Stimulated activated memory B cell treated with anti-CD40 and anti-IgM and Interleukin-4, amounts not matched to agents 10 μg/mL and 1 μg/mL and 100 μg/mL, for 72 hours (primary cell): ENCODE measurements at places on chromosomes 1 and 21.

DNA sequence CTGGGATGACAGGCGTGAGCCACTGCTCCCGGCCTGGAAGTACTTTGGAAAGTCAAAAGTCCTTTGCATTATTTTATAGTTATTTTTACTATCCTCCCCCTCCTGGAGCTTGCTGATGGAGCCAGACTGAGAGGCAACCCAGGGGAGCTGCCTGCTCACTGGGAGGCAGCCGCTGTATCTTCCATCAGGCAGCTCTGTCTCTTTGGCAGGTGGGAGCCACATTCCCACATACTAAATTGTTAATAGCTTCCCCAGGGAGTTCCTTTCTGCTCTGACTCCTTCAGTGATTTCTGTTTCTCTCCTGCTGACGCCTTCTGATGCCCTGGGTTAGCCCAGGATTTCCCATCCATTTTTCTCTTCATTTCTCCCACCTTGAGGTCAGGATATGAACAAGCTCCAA, 4.9 kb upstream of the OPRD1 start:
- no peak for ATAC-seq

DNA sequence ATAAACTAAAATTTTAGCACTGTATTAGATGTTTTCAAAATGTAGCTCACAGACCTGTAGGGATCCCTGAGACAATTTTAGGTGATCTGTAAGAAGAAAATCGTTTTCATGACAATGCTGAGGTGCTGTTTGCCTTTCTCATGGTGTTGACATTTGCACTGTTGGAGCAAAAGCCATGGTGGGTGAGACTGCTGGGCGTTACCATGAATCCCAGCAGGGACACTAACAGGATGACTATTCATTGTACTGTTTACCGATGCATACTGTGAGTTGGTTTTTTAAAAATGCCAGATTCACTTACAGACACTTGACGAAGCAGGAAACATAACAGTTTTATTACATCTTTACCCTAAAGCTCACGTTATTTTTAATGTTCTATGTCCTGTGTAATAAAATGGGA, 468.5 kb downstream of the PCP4 start:
- ATAC-seq, result no peak

DNA sequence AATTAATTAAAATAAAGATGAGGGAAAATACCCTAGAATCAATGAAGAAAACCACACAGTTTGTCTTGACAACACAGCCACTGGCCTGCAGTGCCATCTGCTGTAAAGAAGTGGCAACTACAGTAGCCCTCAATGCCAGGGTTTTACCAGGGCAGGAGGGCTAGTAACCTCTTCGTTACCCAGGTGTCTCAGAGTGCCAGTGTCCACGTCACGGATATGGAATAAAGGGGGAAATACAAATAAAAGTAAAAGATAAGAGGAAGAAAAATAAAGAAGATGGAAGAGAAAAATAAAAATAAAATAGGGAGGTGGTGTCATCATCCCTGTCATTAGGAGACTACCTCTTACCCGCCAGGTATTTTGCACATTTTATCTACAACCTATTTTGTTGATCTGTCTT, 14.2 kb upstream of the SLC44A3 start:
- peak; percentile 59 for ATAC-seq

GRCh38 chr1:229058111-229058561, 212.8 kb upstream of the RAB4A start:
- peak; percentile 17 for ATAC-seq

- ATAC-seq, result no peak
Measured at GRCh38 chr1:117174851-117175250, 35.9 kb downstream of the VTCN1 start.

DNA sequence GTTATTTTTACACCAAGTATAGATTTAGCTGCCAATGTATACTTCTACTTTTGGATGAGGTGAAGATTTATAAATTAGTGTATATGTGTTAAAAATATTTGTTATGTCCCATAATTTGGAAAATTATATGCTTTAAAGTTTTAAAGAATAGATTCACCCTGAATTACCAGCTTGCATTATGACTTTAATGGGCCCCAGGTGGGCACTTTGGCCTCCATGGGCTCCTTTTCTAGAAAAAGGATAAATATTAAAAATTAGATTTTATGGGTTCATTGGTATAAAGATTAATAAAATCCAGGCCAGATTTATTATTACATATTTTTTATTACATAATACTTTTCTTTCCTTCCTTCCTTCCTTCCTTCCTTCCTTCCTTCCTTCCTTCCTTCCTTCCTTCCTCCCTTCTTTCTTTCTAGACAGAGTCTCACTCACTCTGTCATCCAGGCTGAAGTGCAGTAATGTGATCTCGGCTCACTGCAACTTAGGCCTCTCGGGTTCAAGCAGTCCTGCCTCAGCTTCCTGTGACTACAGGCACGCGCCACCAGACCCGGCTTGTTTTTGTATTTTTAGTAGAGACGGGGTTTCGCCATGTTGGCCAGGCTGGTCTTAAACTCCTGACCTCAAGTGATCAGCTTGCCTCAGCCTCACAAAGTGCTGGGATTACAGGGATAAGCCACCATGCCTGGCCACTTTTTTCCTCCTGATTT, 21.9 kb downstream of the KMO start:
- no peak for ATAC-seq

DNA sequence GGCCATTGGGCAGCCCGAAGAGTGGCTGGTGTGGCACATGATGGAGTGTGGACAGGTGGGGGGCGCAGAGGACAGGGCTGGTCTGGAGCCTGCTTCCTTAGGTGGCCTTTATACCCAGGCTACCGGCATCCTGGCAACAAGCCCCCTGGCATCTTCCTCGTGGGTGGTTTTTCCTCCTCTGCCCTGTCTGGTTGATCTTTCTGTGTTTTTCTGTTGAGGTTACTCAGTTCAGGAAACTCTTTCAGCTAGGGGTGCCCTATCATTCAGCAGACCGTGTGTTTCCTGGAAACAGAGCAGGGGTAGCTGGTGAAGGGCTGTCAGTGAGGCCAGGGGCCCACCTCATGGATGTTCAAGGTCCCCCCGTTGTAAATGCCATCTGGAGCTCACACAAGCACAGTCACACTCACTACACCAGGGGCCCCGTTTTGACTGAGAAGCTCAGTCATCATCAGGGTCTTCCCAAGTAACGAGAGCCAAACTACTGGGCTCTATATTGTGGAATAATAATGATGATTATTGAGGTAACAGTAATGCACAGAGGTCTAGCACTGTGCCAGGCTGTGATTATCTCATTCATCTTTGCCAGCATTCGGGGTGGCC, at the start of gene KRTAP12-4:
KRTAP12-4 (minus strand) TSS at position 84 of the 600 bp plus-strand sequence; CDS start at position 39, 45 bp downstream.
- ATAC-seq, result peak; percentile 9

DNA sequence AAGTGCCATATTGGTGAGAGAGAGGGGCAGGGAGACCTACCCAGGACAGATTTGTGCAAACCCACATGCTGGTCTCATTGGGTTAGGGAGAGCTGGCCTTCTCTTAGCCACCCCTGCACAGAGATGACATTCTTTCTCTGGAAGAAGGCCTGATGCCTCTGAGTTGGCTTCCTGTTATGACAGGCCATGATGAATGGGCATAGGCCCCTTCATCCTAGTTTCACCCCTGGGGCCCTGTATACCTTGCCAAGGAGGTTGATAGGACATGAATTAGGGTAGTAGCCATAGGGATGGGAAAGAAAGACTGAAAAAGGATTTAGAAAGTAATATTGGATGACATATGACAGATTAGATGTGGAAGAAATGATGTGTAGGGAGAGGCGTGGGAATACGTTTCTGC, 46.6 kb downstream of the TENT5C start:
- no peak for ATAC-seq

GRCh38 chr1:231161667-231162296, at the start of gene TRIM67:
TSS of gene TRIM67 (plus strand) at chr1:231162058. CDS start at chr1:231162970, 912 bp downstream.
- no peak for ATAC-seq

DNA sequence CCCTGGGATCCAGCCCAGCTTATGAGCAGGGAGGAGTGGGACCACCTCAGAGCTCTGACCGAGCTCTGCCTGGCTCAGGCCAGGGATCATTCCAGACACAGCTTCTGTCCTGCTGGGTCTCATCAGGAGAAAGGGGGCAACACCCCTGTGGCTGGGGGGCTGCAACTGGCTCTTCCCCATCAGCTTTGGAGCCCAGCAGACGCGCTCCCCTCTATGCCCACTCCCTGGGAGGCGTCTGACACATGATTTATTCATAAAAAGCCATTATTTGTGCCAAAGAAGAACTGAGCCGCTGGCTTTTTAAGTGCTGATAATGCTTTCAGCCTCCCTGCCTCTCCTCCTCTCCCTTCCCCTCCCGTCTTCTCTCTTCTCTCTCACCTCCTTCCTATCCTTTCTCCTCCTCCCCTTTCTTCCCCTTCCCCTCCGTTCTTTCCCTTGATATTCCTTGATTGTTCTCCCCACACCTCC, 25.0 kb downstream of the FOXO6 start:
- no peak for ATAC-seq

DNA sequence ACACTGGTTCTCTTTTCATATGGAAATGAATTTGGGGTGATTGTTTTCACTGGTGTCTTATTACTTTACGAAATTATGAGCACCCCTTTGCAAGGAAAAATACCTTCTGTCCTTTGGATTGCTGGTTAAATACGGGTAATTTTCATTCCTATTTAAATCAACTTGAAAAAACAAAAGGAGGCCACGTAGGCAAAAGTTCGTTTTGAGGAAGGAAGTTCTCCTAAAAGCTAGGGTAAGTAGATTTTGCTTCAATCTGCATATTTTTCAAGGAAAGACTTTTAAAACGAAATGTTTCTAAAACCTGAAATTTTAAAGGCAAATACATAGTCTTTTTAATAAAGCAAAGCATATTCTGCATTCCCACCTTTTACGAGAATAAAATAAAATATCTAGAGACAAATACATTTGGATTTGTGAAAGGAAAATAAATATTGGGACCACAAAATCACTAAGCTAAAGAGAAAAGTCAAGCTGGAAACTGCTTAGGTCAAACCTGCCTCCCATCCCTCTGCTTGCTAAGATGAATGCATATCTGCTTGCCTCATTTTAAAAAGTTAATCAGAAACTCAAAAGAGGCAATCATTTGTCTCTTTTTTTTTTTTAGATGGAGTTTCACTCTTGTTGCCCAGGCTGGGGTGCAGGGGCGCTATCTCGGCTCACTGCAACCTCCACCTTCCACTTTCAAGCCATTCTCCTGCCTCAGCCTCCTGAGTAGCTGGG, 70.9 kb upstream of the ETS2 start:
- ATAC-seq, result no peak

- ATAC-seq, result no peak
Measured at GRCh38 chr1:109657395-109657794, 1.5 kb downstream of the GSTM4 start.

- no peak for ATAC-seq
Measured at GRCh38 chr1:78427506-78427905, 63.3 kb upstream of the PTGFR start.

- no peak for ATAC-seq
Measured at GRCh38 chr1:61238359-61238665, 156.0 kb downstream of the NFIA start.

DNA sequence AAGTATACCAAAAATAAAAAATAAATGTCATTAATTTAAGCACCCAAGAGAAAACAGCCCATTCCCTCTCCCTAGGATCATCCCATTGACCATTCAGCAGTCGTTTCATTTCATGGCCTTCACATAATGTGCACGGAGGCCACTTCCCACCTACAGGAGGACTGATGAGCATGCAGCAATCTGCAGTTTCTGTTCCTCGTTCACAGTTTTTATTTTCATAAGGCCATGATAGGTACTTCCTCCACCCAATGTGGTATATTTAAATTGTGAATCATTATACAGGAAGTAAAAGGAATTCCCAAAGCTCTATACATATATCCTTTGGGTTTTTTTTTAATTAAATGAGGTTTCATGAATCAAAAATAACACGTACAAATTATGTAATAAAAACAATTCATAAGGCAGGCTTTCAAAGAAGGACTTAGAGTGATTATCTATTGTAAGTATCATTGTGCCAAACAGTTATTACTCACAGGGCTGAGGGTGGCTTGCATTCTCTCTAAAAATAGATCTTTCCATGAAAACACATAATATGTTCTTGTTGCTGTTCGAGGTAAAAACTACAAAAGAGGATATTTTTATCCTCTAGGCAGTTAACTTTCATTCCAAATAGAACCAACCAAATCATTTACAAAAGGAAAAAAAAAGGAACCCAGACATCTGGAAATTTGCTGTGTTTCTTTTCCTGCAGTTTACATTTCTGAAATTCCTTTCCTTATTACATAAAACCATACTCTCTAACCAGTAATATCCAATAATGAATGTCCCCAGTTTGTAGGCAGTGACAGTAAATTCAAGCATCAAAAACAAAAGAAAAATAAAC, 27.5 kb upstream of the SLC44A3 start:
- peak; percentile 90 for ATAC-seq

DNA sequence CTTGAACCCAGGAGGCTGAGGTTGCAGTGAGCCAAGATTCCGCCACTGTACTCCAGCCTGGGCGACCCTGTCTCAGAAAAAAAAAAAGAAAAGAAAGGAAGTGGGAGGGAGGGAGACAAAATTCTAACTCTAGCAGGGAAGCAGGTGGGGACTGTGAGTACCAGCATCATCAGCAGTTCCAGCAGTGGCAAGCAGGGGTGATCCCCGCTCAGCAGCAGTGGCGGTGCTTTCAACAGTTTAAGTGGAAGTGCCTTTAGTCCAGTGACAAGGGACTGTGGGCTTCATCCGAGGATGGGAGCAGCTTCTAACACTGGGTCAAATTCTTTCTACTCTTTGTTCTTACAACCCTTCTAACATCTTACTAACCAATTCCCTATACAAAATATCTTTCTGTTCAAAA, 858.1 kb upstream of the ADAMTS5 start:
- ATAC-seq, result no peak

GRCh38 chr1:29186707-29187106, 5.0 kb upstream of the SRSF4 start:
- ATAC-seq, result no peak

- no peak for ATAC-seq
Measured at GRCh38 chr1:90580176-90580575, 136.9 kb downstream of the BARHL2 start.

DNA sequence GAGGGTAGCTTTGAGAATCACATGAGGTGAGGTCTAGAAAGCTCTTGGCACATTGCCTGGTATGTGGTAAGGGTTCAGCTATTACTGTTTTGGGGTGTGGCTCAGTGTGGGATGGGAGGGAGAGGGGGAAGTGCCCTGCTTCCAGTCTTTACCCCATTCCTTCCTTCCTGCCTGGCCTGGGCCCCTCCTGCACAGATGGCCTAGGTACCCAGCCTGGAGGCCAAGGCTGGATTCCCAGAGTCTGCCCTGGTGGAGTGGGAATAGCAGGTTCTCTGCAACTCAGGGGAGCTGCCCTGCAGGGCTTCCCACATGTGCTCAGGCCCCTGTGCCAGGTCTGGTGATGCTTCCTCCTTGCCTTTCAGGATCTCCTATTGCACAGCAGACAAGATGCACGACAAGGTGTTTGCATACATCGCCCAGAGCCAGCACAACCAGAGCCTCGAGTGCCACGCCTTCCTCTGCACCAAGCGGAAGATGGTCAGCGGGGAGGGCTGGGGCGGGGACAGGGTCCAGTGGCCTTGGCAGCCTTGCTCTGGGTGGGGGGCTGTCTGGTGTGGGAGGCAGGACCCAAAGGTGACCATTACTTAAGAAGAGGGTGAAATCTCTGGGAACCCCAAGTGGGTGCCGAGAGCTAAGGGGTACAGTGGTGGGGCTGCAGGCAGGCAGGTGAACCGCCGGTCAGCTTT, 13.5 kb downstream of the LDLRAP1 start:
- no peak for ATAC-seq
